ENCODE measurements at places on chromosomes 1 and 21.

DNA sequence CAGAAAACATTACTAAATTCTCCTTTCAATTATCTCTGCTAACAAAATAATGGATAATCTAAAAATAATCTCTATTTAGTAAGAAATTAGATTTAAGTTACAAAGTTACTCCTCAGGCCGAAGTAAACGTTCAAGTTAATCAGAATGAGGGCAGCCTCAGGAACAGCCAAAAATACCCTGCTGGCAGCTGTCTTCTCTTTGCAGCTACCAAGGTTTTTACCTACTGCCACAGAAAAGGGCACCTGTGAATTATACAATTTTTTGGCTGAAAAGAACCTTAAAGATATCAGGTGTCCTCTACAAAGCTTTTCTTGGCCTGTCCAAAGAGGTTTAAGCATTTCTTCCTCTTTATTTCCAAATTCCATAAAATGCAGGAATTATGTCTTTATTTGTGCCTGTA lies 84.4 kb downstream of the AKT3 start:
- DNase-seq, result no peak

- DNase-seq, result no peak
These were observed 69.0 kb downstream of the CD46 start for GRCh38 chr1:207820568-207821463.

DNA sequence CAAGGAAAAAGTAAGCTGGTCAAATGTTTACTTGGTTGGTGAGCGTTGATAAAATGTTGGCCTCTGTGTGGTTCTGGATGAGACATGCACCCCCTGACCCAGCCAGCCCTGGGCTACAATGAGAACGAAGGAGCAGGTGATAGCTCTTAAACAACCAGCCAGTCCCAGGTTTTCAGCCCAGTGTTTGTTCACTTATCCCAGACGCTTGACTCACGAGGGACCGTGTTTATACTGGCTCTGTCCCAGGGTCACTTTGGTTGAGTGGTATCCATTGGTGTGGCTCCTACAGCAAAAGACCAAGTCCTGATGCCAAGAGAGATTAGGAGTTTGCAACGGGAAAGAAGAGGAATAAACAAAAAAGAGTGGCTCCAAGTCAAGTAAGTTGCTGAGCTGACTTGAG lies 86.9 kb downstream of the KCNJ15 start:
- no peak for DNase-seq

DNA sequence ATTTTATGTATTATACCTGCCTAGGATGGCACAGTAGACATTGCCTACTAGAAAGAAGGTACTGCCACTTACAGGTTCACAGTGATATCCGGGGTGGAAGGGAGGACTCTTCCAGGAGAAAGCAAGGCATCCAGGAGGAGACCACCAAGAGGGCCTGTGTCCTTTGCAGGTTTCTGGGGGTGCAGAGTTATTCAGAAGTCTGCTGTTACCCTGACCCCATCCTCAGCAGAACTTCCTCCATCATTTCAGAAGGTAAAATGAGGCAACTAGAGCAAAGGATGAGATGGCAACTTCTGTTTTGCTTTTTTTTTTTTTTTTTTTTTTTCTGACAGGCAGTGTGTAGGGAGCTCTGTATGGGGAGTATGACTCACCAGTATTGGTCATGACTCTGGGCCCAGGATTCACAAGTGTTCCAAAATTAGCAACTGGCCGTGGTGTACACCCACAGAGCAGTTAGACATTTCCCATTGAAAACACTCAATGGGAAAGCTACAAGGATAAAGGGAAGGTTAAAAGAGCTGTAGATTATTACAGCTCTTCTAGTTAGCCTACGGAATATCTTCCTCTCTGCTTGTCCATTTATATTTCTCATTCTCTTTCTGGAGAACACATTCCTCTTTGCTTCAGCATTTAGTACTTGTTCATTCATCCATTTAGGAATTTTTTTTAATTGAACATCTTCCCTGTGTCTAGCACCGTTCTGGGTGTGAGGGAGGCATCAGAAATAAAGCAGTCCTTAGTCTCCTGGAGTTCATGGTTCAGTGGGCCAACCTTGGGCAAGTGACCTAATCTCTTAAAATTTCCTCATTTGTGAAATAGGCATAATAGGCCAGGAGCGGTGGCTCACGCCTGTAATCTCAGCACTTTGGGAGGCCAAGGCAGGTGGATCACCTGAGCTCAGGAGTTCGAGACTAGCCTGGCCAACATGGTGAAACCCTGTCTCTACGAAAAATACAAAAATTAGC lies 50.5 kb upstream of the PPP2R5A start:
- DNase-seq, result no peak

DNA sequence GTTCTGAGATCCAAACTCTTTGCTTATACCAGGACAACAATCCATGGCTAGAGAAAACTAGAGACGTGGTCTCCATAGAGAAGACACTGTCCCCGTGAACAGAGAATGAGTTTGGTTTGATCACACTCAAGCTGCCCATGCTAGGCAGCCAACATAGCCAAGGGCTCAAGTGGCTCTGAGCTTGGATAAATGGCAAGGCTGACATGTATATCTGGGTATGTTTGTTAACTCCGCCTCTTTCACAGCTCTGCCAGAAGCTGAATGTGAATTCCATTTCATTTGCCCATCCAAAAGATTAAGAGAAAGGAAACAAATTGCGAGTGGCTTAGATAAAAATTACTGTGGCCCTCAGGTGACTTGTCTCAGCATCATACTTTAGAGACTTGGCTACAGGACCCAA lies 38.0 kb downstream of the ILDR2 start:
- DNase-seq, result no peak

DNA sequence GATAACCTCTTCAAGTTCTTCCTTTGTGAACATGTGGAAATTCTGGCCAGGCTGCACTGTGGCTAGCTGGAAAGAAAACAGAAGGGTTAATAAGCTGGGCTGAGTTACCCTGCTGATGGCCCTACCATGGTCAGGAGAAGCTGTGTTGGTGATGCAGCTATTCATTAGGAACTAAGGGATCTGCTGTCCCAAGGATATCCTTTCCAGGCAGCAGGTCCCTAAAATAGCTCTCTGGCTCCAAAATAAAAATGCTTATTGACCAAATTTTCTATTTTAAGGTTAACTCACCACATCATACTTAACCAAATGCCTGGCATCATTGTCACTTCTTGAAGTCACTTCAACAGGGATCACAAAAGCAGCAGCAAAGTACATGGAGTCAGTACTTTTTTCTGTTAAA lies 4.3 kb upstream of the SORT1 start:
- no peak for DNase-seq

DNA sequence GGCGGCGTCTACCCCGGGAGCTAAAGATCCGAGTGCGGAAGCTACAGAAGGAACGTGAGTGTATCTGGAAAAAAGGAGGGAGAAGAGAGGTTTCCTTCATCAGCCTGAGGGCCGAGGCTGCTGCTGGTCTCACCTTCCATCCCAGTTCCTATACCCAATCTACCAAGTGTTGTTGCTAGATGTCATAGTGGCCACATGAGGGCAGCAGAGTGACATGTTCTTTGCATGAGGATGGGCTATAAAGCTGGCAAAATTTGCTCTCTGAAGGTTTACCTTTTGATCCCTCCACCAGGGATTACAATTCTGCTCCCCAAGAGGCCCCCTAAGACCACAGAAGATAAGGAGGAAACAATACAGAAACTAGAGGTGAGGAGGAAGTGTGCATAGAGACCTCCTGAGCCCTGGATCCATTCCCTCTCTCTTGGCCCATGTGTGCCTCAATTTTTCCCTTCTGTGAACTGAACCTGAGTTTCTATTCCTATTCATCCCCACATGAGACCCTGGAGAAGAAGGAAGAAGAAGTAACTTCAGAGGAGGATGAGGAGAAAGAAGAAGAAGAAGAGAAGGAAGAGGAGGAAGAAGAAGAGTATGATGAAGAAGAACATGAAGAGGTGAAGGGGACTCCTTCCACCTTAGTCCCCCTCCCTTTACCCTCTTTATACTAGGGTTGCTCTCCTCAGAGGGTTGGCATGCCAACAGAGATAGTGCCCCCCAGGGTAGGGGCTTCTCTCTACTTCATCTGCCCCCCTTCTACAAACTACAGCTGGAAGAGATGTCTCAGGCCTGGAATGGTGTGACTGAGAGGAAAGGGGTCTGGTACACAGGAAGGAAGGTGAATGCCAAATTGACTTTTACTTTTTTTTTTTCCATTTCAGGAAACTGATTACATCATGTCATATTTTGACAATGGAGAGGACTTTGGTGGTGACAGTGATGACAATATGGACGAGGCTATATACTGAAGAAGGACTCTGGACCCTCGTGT lies 13.3 kb downstream of the POLR3GL start:
- peak; percentile 53 for DNase-seq

GRCh38 chr1:193456811-193457280 lies 270.4 kb upstream of the B3GALT2 start:
- no peak for DNase-seq

GRCh38 chr1:219708919-219709543 lies 96.1 kb upstream of the ZC3H11B start:
- no peak for DNase-seq

DNA sequence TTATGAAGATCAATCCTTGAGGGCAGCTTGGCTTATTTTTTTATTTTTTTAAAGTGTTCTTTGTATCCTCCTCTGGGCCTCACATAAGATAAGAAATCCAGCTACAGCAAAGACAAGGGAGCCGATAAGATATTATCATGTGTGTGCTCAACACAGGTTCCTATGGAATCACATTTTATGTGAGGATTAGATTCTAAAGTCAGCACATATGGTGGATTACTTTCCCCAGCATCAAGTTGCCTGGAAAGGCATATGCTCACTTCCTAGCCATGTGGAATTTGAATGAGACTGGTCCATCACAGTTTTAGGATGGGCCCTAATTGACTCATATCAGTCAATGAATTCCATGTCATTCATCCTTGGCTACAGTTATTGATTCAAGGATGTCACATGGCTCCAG lies 456.9 kb upstream of the LRRC7 start:
- no peak for DNase-seq

DNA sequence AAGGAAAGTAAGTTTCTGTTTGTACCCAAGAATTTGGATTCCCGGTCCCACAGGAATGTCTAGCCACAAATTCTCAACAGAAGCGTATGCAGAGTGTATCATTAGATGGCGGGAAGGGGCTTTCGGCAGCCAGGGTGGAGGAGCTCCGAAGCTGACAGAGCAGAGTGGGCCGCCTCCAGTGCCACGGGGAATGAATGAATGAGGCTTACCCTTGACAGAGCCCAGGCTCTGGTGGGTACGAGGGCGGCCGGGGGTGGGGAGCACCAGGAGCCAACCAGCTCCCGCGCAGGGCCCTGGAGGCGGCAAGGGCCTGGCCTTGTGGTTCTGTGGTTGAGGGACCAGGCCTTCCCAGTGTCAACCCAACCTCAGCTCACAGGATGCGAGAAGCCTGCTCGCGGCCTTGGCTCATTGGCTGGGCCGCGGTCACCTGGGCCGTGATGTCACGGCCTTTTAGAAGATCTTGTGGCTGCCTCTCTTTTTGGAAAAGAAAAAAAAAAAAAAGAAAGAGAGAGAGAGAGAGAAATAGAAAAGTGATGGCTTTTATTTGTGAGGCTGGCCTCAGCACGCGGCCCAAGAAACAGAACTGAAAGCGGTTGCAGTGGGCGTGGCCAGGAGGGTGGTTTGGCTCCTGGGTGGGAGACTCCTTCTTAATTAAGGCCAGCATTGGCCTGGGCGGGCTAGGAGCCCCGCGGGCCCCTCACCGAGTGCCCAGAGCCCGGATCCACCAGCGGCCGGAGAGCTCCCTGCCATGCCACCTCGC lies 34.9 kb upstream of the RUNX3 start:
- DNase-seq, result peak; percentile 94

DNA sequence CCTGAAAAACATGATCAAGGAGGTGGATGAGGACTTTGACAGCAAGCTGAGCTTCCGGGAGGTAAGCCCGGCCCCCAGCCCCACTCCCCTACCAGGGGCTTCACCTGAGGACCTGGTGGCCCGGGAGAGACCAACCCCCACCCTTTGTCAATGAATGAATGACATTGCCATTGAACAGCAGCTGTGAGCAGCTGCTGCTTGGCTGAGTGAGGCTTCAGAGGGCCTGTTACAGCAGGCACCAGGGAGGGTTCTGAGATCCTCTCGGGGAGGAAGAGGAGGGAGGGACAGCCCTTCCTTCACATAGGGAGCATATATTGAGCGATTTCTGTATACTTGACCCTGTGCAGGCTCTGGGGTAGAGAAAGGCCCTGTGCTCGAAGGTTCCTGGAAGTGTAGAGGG lies 12.3 kb upstream of the CTRC start:
- DNase-seq, result no peak

GRCh38 chr1:14971221-14971620 lies 182.3 kb upstream of the TMEM51 start:
- no peak for DNase-seq

- DNase-seq, result no peak
These were observed 115.3 kb downstream of the PLA2G4A start for GRCh38 chr1:186943891-186944686.

- DNase-seq, result no peak
These were observed 132.6 kb downstream of the MRPS6 start for GRCh38 chr21:34205811-34206571.

DNA sequence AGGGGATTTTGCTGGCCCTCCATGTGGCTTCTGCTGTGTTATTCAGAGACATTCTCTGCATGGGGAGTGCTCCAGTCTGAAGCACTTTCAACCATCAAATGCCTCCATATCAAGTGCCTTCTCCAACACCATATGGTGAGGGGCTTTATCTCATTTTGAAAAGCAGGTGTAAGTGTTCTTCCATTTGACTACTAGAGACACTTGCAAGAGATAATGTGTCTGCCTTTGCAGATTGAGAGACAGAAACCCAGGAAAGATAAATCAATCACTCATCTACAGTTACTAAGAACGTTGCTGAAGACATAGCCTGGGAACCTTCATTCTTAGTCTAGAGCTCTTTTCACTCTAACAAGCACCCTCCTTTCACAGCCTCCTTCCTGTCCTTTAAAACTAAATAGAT lies 29.5 kb upstream of the REG4 start:
- no peak for DNase-seq

DNA sequence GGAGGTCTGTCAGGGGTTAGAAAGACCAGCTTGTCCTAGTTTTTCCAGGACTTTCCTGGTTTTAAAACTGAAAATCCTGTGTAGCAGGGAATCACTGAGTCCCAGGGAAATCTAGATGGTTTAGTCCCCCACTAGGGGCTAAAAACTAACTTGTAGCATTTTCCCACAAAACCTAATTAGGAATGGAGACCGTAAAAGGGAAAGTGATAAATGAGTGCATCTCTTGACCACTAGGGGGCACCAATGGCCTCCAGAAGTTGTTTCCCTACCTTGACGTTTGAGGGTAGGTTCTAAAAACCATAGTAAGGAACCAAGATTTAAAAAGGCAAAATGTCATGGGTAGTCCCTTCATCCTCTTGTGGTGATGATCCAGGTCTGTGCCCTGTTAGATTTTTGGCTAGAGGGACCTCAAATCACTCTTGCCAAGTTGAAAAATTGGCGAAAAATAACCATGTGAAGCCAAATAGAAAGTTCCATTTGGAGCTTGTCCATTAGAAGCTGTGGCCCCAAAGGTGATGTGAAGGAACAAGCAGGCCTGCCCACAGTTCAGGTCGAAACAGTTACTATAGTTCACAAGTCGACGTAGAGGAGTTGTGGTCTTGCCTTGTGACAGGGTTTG lies 24.5 kb downstream of the CLIC6 start:
- DNase-seq, result no peak

- no peak for DNase-seq
These were observed 209.9 kb downstream of the GRIK3 start for GRCh38 chr1:36824390-36824861.

- no peak for DNase-seq
These were observed 2.5 kb upstream of the DUSP23 start for GRCh38 chr1:159778266-159778665.

Measured in activated naive CD8-positive, alpha-beta T cell treated with anti-CD3 and anti-CD28 coated beads, Interleukin-2, amount 10 ng/mL, durations not matched to agents 7 days and 5 days (primary cell).